ENCODE measurements at places on chromosomes 7 and 10. TPM values are rescaled to one million over a fixed set of nuclear protein-coding genes. Genes with fewer than 3 reads are reported as not detected.

The PMS2 gene
- total RNA-seq = 4.8 TPM

The STRIP2 gene
- total RNA-seq = 20.4 TPM

The ARMC3 gene
- 0.38 TPM for total RNA-seq

The PEX1 gene
- total RNA-seq = 13.9 TPM

The SFRP5 gene
- 3.2 TPM for total RNA-seq

The ANKRD61 gene
- total RNA-seq = not detected

The CCDC3 gene
- 6.4 TPM for total RNA-seq

The PTN gene
- total RNA-seq = 15.8 TPM

The FEZF1 gene
- 0.13 TPM for total RNA-seq

The COL13A1 gene
- 9.5 TPM for total RNA-seq

The ABCB4 gene
- total RNA-seq = 9.8 TPM

The MYOF gene
- total RNA-seq = 82.5 TPM

The SNX10 gene
- 1.3 TPM for total RNA-seq
